ENCODE measurements at places on chromosomes 4 and X.

- H3K4me3 ChIP-seq = no peak overlapping the region
- H3K27ac ChIP-seq = no peak overlapping the region
- H3K36me3 ChIP-seq = no peaks in the 10 kb centered on the region
- no peaks in the 10 kb centered on the region for H3K4me1 ChIP-seq
- peaks cover 30% of the 10 kb centered on the region for H3K27me3 ChIP-seq
Measured at GRCh38 chr4:6491235-6491634, 18.8 kb upstream of the PPP2R2C start.

DNA sequence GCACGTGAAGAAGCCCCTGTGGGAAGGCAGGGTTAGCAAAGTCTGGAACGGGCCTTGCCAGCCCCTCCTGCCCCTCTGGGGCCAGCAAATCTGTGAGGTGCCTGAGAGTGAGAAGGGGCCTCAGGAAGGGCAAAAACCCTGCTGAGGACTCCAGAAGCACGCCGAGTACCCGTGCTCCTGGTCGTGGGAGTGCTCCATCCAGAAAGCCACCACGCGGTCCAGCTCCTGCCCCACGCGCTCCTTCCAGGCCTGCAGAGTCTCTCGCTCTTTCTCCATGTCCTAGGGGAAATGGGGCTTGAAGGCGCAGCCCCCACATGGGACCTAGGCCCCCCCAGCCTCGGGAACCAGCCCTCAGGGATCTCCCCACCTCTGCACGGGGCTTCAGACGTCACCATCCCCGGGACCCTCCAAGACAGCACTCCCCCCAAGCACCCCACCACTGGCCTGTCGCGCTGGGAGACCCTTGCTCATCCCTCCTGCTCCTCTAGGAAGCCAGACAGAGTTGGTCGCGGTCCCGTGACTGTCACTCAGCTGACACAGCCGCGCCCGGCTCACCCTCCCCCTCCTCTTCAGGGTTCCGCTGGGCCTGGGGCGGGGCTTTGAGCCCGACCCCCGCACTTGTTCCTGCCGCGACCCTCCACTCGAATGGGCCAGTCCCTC is at the start of gene RENBP:
RENBP (minus strand) TSS at position 504 of the 660 bp plus-strand sequence; CDS start at position 471, 33 bp downstream.
- peaks cover 19% of the 10 kb centered on the region for H3K4me1 ChIP-seq
- peak within 1 kb of the TSS; percentile 87 for H3K27ac ChIP-seq
- H3K4me3 ChIP-seq = peak within 1 kb of the TSS; percentile 85
- H3K27me3 ChIP-seq = no peaks in the 10 kb centered on the region
- peaks cover 5% of the 10 kb centered on the region for H3K36me3 ChIP-seq
- no peak for DNase-seq

GRCh38 chr4:25448379-25449109 is 71.5 kb downstream of the ANAPC4 start:
- no peaks in the 10 kb centered on the region for H3K36me3 ChIP-seq
- H3K4me1 ChIP-seq = peaks cover 11% of the 10 kb centered on the region
- H3K27ac ChIP-seq = no peak overlapping the region

- H3K27ac ChIP-seq = no peak overlapping the region
- H3K27me3 ChIP-seq = no peaks in the 10 kb centered on the region
- H3K4me3 ChIP-seq = no peak overlapping the region
- no peaks in the 10 kb centered on the region for H3K36me3 ChIP-seq
- no peaks in the 10 kb centered on the region for H3K4me1 ChIP-seq
- no peak for DNase-seq
Measured at GRCh38 chr4:77445823-77446222, 159.8 kb upstream of the CXCL13 start.

GRCh38 chrX:41095908-41096307 is 10.7 kb downstream of the USP9X start:
- H3K36me3 ChIP-seq = peaks cover 22% of the 10 kb centered on the region
- DNase-seq = no peak
- no peak overlapping the region for H3K4me3 ChIP-seq
- H3K27me3 ChIP-seq = no peaks in the 10 kb centered on the region
- H3K4me1 ChIP-seq = peaks cover 50% of the 10 kb centered on the region
